ENCODE measurements at places on chromosomes 4 and X.

DNA sequence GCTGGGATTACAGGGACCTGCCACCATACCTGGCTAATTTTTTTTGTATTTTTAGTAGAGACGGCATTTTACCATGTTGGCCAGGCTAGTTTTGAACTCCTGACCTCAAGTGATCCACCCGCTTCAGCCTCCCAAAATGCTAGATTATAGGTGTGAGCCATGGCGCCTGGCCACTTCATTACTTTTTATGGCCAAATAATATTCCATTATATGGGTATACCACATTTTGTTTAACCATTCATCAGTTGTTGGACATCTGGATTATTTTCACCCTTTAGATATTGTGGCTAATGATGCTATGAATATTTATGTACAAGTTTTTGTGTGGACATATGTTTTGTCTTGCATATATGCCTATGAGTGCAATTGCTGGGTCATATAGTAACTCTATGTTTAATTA is 8.6 kb upstream of the FHIP1A start:
- DNase-seq: no peak

- no peak for DNase-seq
Observed at GRCh38 chr4:40150932-40151331, 45.9 kb upstream of the RHOH start.

DNA sequence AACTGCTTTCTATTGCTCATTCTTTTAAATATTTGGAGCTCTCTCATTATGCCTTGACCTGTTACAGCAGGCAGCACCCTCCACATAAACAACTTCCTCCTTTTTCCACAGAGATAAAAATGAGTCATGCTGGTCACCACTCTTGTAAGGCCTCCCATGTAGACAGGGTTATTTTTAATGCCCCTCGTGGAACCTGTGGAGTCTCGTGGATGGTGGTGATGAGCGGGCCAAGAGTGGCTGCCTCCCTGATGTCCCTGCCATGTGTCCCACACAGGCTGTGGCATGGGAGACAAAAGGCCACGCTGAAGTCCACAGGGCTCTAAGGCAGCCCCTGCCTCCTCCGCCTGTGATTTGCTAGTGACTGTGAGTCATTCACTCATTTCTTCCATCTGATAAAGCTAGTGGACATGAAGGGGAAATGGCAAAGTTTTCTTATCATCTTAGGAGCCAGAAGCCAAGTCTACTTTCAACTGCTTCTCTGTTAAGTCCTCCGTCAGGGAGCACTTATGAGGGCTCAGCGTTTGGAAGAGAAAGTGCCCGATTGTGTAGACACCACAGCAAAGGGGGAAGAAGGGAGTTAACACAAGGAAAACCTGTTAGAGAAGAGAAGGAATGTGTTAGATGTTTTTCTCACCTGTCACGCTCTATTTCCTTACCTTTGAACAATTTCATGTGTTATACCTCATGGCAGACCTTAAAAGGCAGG is 121.6 kb upstream of the FAT1 start:
- DNase-seq: no peak

- no peak for DNase-seq
Observed at GRCh38 chr4:56931924-56932323, 24.2 kb downstream of the REST start.

GRCh38 chr4:649293-649625 is 23.9 kb downstream of the PDE6B start:
- DNase-seq: no peak

DNA sequence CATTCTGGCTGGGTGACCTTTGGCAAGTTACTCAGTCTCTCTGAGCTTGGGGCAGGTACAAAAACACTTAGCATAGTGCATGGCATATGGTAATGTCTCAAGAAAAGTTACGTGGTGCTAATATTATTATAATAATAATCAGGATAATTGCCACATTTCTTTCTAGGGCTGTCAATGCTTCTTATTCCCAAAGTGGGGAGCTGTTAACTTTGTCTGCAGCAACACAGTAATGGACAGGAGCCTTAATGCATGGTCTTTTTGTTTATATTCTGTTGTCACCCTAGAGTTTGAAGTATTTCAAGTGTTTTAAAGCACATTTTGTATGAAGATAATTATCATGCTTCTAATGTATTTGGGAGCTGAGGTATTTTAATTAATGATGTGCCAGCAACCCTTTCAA is 121.8 kb downstream of the FHIP1A start:
- DNase-seq: no peak

- DNase-seq: no peak
Observed at GRCh38 chr4:116639070-116639577, 446.3 kb downstream of the TRAM1L1 start.
